ENCODE measurements at places on chromosomes 12 and 14.

DNA sequence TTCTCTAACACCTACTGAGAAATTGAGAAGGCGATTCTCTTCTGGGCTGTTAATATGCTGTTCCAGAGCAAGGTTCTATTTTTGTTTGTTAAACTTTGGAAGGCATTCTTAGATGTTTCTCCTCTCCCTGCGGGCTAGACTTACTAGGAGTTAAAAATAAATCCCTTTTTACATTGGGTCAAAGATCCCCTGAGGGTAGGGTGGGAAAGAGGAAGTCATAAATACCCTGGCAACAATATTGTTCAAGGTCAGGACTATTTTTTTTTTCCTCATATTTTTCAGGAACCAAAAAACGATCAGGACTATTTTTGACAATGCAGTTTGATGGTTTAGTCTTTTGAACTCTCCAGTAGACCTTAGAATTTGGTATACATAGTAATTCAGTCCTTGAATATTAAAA is 12.0 kb upstream of the SLC2A14 start:
- DNase-seq: no peak

GRCh38 chr12:104411826-104412641 is 44.7 kb upstream of the CHST11 start:
- DNase-seq: no peak

DNA sequence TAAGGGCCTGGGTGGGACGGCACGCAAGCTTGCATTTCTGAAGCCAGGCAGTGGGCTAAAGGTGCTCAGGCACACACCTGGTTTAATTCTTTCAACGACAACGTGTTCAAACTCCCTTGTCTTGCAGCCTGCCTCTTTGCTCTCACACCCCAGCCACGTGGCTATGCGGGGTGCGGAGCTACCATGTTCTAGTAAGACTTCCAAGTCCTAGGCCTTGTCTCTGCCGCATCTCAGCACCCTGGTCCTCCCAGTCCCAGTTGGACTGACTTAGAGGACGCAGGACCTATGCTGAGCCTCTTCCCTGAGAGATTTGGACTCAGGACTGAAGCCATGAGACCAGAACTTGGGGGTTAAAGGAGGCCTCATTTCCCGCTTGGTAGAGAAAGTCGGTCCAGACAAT is 62.2 kb downstream of the CLMN start:
- DNase-seq: peak; percentile 28

- DNase-seq: no peak
Observed at GRCh38 chr12:28750946-28751685, 398.0 kb upstream of the FAR2 start.

DNA sequence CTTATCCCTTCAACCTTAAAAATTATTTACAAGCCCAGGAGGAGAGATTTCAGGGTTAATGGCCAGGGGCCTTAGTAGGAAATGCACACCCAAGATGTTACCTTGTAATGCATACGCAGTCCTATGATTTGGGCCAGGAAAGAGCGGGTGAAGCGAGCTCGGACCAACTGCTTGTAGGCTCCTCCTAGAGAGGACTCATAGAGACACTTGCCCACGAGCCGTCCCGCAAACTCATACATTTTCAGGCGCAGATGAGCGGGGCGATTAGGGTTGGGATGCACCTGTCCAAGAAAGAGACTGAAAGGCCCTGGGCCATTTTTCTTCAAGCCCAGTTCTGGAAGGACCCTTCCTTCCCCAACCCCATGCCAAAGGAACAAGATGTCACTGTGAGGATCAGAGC is 43.0 kb downstream of the AREL1 start:
- no peak for DNase-seq

DNA sequence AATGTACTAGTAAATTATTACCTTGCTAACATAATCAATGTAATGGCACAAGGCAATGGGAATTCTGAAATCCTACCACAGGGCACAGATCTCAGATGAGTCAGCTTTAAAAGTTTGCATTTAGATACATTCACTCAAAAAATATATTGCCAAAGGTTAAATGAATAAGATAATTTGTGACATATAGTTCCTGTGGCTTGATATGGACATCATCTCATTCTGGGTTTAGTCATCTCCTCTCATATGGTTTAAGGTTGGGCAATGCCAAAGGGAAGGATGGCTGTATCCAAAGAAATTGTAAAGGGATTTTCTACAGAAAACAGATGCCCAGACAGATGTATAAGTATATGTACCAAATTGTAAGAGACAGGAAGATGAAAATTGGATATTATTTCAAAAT is 1065.0 kb downstream of the LRFN5 start:
- DNase-seq: no peak

GRCh38 chr14:68757618-68758081 is 35.2 kb downstream of the ZFP36L1 start:
- DNase-seq: no peak

DNA sequence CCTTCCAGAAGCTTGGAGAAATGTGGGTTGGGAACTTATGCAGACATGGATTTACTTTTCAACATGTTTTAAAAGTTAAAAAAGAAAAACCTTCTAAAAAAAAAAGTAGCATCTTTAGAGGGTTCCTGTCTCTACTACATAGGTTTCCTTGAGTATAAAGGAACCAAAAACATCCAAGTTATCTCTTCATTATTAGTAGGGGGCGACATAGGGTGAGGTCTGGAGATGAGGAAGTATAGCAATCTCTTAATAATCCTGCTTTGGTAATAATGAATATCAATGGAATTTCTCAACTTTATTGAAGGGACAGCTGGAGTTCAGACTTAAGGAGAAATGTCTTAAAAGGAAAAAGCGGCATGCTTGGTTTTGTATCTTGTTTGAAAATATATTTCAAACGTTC is 6.5 kb upstream of the PLXNC1 start:
- DNase-seq: no peak

DNA sequence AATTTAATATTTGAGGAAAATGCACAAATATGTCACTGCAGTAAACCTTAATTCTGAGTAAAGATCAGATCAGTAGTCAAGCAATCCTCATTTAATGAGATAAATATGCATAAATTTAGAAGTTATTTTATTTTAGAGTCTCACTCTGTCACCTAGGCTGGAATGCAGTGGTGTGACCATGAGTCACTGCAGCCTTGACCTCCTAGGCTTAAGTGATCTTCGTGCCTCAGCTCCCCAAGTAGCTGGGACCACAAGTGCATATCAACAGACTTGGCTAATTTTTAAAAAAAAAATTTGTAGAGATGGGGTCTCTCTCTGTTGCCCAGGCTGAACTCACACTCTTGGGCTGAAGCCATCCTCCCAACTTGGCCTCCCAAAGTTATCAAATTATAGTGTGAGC is 41.3 kb downstream of the LMO3 start:
- no peak for DNase-seq

DNA sequence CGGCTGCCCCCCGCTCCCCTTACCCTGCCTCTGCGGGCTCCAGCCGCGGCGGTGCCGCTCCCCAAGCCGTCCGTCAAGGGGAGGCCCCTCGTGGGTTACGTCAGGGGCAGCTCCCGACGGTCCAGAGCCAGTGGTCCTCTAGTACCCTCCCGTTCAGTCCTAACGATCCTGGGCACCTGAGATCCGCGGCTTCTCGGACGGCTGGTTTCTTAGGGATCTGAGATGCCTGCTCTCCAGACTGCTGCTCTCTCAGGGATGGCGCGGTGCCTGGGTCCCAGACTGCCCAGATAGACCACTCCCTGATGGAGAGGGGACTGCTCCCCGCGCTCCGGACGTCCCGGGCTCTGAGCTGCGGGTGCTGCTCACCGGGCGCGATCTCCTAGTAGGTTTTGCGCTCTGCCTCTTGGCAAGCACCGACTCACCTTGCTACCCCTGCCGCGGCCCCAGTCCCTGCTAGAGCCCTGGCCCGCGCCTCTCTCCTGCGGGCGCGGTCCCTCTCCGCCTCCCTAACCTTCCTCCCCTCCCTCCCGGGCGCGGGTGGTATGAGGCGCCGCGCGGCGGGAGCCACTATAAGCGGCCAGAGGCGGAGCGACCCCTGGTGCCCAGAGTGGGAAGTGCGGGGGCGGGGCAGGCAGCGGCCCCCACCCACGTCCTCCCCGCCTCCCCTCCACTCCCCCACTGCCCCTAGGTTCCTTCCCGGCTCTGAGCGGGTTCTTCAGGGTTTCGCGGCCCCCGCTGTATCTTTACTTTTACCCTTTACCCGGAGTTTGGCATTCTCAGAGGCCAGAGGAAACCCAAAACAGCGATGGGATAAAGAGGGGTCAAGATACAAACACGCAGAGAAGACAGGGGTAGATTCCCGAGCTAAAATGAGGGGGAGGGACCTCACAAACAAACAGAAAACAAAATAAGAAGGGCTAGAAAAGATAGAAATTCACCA is at the start of gene C1QL4:
C1QL4 (minus strand) TSS at position 544 of the 940 bp plus-strand sequence. CDS start 711 bp downstream, outside the sequence.
- peak; percentile 95 for DNase-seq

GRCh38 chr12:75981247-75982168 is 50.1 kb downstream of the PHLDA1 start:
- DNase-seq: no peak

- DNase-seq: no peak
Observed at GRCh38 chr14:32044454-32044853, 32.6 kb upstream of the ARHGAP5 start.

DNA sequence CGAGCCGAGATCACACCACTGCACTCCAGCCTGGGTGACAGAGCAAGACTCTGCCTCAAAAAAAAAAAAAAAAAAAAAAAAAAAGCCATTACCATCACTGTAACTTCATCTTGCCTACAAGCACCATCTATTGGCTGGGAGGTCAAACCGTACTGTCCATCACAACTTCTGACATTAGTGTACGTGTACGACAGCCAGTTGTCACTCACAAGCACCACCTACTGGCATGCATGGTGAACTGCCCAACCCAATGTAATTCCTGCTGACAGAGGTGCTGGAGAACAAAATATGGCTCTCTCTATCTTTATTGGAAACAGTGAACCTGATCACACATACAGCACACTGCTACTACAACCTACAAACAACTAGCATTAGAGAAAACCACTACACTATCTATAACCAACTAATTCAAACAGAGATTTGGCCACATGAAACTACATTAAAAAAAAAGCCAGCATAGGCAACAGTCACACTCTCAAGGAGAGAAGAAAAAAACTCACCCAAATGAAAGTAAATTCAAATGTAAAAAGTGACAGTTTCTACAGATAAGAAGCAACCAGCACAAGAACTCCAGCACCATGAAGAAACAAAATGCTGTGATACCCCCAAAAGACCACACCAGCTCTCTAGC is 82.3 kb downstream of the PUS7L start:
- DNase-seq: no peak

GRCh38 chr12:2680676-2681039 is 114.1 kb upstream of the FKBP4 start:
- DNase-seq: no peak
